EL (cell line): ENCODE measurements at places on chromosomes 1 and 21.
A peak's percentile ranks its signal among the peaks of the same experiment; 100 is the strongest.

DNA sequence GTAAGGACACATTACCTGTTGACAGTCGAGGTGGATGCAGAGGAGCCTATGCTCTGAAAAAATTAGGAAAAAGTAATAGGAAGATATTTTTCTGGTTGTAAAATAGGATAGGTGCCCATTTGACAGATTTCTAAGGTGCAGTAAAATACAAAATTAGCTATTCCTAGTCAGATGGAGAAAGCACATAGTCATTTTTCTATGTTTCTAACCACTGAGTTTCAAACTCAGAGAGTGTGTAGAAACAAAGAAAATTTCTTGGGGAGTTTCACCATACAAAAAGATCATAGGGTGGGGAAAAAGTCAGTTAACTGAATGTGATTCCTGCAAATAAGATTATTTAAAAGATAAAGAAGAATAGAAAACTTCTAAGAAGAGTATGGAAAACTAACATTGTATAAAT lies 666.9 kb downstream of the KCNT2 start:
- DNase-seq = no peak

GRCh38 chr1:36818771-36819170 lies 215.5 kb downstream of the GRIK3 start:
- DNase-seq = no peak

DNA sequence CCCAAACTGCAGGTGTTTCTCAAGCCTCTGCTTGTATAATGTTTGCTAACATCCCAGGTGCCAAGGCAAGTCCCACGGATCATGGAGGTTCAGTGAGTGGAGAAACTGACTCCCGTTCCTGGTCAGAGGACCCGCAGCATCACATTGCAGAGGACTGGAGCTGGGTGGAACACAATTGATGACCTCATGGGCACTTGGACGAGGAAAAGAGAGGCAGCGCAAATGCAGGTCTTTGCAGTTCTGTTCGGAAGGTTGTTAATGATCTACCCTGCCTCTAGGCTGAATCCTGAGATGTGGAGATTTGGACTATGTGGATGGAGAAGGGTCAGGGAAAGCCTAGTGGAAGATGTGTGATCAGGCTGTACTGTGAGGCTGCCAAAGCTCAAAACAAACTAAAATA lies 192.9 kb downstream of the DUSP10 start:
- no peak for DNase-seq

GRCh38 chr1:235613602-235614001 lies 36.0 kb downstream of the GNG4 start:
- DNase-seq = no peak

- no peak for DNase-seq
These were observed 143.6 kb downstream of the SPATA46 start for GRCh38 chr1:162233066-162233465.

GRCh38 chr21:42747276-42747701 lies 93.9 kb downstream of the PDE9A start:
- DNase-seq = no peak

DNA sequence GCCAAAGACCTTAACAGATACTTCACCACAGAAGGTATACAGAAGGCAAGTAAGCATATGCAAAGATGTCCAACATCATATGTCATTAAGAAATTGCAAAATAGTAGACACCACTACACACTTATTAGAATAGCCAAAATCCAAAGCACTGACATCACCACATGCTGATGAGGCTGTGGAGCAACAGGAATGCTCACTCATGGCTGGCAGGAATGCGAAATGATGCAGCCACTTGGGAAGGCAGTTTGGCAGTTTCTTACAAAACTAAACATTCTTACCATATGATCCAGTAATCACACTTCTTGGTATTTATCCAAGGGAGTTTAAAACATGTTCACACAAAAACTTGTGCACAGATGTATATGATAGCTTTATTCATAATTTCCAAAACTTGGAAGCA lies 261.2 kb upstream of the AJAP1 start:
- no peak for DNase-seq

DNA sequence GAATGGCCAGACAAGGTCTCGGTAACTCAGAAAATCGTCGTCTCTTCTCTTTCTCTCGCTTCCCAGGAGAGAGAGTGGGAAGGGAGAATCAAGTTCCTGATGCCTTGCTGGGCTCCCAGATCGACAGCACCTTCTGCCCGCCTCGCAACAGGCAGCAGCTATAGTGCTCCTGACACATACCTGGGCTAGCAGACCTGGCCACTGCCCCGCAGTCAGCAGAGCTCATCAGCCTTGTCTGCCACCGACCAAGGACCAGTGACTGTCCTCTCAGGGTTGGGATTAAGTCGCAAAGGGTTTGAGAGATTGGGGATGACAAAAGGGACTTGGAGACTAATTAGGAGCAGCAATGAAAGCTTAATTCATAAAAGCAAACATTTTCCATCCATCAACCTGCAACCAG lies 4.1 kb downstream of the RUNX3 start:
- DNase-seq = no peak

- no peak for DNase-seq
These were observed 288.4 kb upstream of the PRMT6 start for GRCh38 chr1:106768077-106768476.

DNA sequence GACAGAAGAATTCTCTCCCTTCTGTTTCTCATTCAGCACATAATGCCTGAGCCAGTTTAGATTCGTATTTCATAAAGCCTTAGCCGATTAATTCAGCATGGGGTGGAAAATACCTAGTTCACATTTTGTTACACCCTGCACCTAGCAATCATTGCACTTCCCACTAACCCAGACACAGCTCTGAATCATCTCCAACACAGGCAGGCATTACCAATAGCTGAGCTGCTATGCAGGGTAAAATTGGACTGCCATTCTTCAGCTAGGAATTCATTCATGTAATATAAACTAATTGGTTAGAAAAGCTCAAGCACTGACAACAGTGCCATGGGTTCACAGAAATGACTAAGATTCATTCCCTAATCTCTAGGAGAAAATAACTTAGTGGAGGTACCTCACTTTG lies 26.9 kb upstream of the NKAIN1 start:
- no peak for DNase-seq

DNA sequence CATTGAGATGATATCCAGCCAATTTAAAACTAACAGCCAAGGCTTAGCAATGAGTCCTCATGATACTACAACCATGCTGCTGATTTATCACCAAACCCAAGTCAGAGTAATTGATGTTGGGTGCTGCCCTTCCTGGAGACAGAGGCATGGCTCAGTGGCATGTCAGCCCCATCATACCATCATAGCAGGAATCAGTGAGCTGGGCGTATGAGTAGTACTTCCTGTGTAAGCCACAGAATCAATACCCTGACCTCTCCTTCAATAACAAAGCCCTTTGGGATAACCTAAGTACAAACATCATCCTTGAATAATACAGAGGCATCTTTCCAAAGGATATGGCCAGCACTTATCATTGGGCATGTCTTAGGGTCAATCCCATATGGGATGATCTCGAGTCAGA lies 3.0 kb upstream of the LCE1E start:
- no peak for DNase-seq

DNA sequence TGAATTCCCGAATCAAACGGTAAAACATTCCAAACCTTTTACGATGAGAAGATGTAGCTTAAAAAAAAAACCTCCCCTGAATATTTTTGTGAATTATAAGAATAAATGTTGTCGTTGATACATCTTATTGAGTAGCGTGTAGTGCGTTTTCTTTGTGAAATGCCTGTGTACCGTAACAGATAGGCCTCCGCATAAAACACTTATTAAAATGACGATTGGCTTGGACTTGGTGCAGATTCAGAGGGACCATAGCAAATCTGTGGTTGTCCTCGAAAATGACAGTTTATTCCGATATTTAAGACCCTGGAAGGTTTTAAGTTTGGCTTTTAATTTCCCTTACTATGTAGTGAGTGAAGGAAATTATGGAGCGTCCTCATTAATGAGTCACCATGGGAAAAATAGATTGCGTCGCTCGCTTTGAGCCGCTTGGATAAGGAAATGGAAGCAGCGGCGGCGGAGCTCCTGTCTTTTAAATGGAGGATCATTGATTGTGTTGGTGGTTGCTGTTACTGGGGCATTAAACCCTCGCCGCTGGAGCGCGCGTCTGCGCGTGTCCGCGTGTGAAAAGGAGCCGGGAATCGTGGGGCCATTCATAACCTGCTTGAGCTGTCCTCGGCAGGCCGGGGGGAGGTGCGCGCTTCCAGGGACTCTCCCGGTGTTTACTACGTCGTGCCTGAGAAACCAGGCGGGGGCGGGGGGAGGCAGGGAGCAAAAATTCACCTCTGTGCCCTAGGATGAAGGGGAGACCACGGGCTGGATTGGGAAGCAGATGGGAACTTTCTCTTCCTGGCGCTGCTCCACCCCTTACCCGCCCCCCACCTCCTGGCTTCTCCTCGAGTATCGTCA lies 1.6 kb downstream of the SPEN start:
- DNase-seq = peak; percentile 91

DNA sequence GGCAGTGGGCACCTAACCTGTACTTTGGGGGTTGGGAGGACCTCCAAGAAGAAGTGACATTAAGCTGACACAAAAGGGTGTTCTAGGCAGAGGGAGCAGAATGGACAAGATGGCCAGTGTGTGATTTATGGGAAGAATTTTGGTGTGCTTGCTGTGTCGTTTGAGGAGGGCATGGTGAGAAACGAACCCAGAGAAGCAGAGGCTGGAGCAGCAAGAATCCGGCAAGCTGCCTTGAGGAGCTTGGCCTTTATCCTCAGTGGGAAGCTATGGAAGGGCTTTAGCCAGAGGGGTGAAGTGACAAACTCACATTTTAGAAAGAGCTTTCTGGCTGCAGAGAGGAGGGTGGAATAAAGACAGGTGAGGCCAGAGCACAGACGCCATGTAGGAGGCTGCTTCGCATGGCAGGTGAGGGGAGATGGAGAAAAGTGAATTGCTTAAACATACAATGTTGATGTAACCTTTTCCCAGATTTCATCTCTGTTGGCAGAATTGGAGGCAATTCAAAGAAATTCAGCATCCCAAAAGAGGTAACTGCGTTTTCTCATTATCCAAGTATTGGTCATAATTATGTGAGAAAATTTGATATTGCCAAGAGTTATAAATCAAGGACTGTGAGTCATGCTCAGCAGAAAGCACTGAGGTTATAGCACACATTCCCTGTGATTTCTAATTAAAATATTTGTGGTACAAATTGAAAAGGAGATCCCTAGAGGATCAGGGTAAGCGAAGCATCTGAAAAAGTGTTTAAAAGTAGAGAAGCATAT lies 26.5 kb downstream of the TRIM45 start:
- DNase-seq = peak; percentile 74

- DNase-seq = no peak
These were observed 136.4 kb upstream of the DEPDC1 start for GRCh38 chr1:68633141-68633919.

GRCh38 chr1:68117416-68117815 lies 67.0 kb upstream of the DIRAS3 start:
- DNase-seq = no peak

- no peak for DNase-seq
These were observed 127.1 kb downstream of the PPIAL4G start for GRCh38 chr1:148355976-148356375.

DNA sequence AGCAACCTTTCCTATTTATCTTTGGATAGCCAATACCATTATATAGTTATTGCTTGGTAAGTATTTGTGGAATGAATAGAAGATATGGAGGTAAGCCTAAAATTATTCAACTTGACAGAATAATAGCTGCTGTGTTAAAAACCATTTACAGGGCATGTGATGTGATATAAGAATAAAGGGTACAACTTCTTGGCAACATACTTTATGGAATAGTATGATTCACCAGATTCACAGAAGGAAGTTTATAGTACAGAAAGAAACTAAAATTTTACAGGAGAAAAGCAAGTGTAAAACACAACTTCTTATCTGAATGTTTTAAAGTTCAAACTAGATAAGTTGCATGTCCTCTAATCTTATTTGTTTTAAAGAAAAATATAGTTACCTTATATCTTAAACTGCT lies 186.4 kb upstream of the ZRANB2 start:
- DNase-seq = no peak
